NCI-H748 treated with DMSO at 0.1 percent for 48 hours (cell line): ENCODE measurements at places on chromosomes 2 and 18.

- no peak for DNase-seq
These were observed 12.8 kb upstream of the PLA2R1 start for GRCh38 chr2:160075171-160075570.

DNA sequence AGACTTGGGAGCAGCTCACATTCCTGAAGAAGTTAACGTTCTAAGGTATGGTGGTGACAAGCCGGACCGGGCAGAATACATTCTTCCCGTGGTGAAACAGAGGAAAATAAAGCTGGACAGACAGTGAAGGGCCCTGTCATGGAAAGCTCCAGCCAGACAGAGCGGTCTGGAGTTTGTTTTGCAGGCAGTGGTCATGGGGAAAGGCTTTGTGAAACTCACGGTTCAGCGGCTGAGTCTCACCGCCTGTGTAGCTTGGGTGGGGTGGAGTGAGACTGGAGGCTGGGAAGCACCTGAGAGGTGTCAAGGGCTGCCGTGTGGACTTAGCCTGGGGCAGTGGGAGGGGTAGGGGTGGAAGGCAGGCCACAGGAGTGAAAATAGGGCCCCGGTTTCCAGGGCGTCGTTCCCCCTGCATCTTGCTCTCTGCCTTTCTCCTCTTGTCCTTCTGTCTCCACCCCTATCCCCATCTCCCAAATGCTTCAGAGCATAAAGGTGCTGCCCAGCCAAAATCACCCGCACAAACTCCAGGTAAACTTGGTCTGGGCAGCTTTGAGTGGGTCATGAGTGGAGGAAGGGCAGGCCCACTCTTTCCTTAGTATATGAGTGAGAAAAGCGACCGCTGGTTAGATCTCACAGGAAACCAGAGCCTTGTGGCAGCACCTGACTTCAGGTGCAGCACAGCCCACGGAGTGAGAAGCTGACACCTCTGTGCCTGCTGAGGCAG is 11.4 kb upstream of the SLC20A1 start:
- no peak for DNase-seq

- no peak for DNase-seq
These were observed 497 bp downstream of the PLA2R1 start for GRCh38 chr2:160061944-160062291.

DNA sequence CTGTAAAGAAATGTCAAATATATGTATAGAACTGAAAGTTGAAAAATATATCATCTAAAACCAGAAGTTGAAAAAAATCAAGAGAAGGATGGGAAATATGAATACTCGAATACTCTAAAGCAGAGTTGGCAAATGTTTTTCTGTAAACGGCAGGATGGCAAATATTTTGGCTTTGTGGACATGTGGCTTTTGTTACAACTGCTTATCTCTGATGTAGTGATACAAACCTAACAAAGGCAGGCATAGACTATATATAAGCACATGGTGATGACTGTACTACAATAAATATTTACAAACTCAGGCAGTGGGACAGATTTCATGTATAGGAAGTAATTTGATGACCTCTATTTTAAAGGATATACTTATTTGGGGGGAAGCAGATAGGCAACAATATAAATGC is 224.6 kb upstream of the LRRTM4 start:
- peak; percentile 17 for DNase-seq

DNA sequence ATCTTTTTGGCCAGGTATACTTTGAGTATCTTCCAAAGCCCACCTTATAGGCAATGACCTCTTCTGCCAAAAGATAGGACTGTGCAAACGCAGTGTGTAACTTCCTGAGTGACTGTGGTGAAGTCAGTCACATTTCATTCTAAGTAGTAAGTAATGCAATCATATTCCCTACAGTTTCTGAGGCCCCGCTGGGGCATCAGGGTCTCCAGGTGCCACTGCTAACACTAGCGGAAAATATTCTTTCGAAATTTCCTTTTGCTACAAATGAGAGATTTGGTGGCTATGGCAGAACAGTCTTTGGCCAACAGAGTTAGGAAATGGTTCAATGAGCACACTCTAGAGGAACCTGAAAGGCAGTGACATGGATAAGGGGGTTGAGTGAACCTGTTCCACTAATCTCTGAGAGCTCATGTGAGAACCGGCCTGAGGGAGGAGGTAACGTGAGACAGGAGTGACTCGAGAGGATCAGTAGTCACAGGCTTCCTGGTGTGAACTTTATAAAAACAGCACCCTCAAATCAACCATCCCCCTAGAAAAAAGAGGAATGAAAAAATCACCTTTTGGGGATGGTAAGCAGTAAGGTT is 102.6 kb upstream of the LPIN2 start:
- DNase-seq, result no peak

DNA sequence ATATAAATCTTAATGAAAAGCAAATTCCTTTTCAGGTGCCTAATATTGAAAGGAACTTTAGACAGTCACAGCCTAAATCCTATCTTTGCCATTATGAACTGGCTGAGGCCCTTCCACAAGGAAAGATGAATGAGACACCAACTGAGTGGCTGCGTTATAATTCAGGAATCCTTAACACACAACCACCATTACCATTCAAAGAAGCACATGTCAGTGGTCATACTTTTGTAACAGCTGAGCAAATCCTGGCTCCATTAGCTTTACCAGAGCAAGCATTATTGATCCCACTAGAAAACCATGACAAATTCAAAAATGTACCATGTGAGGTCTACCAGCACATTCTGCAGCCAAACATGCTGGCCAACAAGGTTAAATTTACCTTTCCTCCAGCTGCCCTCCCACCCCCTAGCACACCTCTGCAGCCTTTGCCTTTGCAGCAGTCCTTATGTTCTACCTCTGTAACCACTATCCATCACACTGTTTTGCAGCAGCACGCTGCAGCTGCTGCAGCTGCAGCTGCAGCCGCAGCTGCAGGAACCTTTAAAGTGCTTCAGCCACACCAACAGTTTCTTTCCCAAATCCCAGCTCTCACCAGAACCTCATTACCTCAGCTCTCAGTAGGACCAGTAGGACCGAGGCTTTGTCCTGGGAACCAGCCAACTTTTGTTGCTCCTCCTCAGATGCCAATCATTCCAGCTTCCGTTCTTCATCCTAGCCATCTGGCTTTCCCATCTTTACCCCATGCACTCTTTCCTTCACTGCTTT is 340.1 kb downstream of the ZNF804A start:
- DNase-seq, result no peak

DNA sequence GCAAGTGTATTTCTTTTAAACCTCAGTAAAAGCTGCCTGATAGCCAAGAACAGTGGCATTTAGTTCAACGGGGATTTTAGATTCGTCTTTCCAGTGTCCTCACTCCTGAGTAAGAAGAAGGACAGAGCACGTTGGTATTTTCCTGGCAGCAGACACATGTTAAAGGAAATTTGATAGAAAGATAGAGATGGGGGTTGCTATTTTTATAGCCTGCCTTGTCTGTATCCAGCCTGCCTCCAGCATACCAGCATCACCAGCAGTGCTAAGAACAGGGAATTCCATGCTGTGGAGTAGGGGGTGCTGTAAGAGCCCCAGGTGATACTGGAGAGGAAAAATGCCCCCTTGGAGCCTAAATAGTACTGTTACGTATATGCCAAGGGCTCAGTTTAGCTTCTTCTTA is 1.1 kb upstream of the SMYD1 start:
- DNase-seq, result no peak

GRCh38 chr18:36297417-36298125 is at the start of gene FHOD3:
Gene FHOD3, plus strand, starts transcription at chr18:36297713. Its CDS starts 123 bp downstream, at chr18:36297836.
- DNase-seq, result peak; percentile 44

GRCh38 chr2:200307724-200308545 is 1.4 kb downstream of the SPATS2L start:
- no peak for DNase-seq

GRCh38 chr2:28449126-28449487 is 46.8 kb upstream of the PLB1 start:
- no peak for DNase-seq

- no peak for DNase-seq
These were observed 25.7 kb downstream of the FZD5 start for GRCh38 chr2:207744050-207744449.

- DNase-seq, result peak; percentile 100
These were observed 107.4 kb downstream of the NOL4 start for GRCh38 chr18:34117319-34117718.

DNA sequence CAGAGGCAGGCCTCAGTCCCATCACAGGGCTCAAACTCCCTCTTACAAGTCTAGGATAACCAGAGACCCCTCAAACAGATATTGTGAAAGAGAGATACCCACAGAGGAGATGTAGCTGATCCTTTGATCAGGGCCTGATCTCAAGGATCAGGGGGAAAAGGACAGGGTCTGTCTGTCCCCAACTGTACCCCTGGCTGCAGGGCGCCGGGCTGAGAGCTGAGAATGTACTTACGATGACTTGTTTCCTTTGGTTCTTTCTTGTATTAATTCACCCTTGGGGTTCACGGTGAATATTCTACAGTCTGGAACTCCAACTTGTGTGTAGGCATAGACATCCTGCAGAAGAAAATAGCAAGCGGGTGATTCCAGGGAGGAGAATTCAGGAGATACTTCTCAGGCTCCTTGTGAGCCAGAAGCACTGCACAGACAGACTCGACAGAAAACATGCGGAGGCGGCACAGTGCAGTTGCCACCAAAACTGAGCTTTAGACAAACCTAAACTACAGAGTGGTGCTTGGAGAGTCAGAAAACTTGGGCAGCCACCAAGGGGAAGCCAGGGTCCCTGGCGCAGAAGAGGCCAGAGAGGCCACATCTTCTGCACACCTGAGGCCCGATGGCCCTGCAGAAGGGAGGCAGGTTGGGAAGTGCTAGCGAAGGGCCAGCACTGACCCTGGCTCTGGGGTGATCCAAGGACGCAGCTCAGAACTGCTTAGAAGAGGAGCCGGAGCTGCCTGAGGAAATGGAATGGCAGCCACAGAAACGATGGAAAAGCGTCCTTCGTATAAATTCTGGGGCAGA is 73.9 kb downstream of the EMILIN2 start:
- no peak for DNase-seq

- DNase-seq, result no peak
These were observed 34.9 kb upstream of the DYNC1I2 start for GRCh38 chr2:171652416-171652785.
